ENCODE measurements at places on chromosomes 4 and X.
A peak's percentile ranks its signal among the peaks of the same experiment; 100 is the strongest.

- DNase-seq: no peak
These were observed 50.0 kb downstream of the KDM6A start for GRCh38 chrX:44922980-44923379.

DNA sequence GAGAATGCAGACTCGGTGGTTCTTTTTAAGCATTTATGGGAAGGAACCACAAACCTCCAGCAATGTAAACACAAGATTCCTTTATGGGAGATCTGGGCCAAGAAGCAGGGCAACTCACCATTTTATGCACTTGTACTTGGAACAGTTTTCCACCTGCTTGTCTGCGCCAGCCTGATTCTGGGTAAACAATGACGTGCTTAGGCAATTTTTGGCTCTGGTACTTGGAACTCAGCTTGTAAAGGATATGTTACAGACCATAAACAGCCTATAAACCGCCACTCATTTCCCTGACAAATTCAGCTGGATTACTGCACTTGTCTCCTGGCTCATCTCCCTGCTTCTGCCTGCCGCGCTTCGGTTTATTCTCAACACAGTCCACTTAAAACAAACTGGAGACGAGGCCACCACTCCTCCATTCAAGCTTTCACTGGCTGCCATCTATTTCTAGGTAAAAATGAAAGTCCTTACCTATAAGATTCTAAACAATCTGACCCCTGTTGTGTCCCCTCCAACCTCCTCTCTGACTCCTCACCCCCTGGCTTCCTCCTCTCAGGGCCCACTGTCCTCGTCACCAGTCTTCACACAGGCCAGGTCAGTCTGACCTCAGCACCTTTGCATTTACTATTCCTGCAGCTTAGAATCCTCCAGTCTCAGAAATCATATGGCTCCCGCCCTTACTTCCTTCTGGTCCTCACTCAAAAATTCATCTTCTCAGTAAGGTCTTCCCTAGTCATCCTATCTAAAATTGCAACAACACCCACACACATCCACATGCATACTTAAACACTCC, 205.9 kb upstream of the GALNT7 start:
- no peak for DNase-seq

GRCh38 chr4:180900781-180901180, 1342.4 kb upstream of the TENM3 start:
- DNase-seq: no peak

GRCh38 chrX:19729761-19730160, 157.6 kb downstream of the SH3KBP1 start:
- DNase-seq: no peak

DNA sequence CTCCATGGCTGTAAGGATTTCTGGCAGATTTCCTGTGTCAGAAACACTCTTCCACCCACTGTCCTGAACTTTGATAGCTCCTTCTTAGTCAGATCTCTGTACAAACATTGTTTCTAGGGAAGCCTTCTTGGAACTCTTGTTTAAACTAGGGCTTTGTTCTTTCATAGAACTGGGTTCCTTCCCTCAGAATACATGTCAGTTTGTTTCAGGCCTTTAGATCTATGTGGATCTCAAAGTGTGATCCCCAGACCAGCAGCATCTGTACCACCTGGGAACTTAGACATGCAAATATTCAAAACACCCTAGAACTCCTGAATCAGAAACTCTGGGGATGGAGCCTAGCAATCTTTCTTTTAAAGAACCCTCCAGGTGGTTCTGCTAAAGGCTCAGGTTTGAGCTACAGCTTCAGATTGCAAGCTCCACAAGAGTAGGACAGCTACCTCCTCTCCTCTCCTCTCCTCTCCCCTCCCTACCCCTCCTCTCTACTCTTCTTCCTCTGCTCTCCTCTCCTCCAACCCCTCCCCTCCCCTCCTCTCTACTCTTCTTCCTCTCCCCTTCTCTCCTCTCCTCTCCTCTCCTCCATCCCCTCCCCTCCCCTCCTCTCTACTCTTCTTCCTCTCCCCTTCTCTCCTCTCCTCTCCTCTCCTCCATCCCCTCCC, 12.7 kb downstream of the RASSF6 start:
- no peak for DNase-seq

DNA sequence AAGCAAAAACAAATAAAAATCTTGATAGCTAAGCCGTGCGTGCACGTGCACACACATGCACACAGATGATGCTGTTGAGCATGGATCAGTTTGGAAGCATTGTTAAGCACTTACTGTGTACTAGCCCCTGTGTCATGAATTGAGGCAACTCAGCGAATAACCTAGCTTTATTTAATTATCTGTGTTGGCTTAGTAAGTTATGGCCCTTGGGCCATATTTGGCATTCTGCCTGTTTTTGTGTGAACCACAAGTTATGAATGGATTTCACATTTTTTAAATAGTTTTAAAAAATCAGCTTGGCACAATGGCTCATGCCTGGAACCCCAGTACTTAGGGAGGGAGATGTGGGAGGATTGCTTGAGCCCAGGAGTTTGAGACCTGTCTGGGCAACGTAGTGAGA, 113.6 kb upstream of the CBLL2 start:
- DNase-seq: no peak

DNA sequence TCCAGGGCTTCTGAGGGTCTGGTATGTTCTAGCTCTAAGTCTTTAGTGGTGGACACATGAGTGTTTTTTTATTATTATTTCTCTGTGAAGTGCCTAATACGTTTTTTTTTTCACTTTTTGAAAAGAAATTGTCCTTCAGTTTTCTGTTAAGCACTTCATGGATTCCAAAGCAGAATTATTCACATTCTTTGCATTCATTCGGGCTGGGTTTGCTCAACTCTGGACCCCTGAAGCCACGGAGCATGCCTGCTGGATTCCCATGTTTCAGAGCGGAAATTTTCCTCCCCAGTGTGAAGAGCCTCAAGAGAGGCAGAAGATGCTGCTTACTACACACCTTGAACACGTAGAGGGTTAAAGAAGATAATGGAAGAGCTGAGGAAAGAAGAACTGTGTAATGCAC, 107.5 kb downstream of the EGF start:
- DNase-seq: no peak

- DNase-seq: peak; percentile 32
These were observed 23.9 kb downstream of the DCUN1D4 start for GRCh38 chr4:51866835-51867234.

DNA sequence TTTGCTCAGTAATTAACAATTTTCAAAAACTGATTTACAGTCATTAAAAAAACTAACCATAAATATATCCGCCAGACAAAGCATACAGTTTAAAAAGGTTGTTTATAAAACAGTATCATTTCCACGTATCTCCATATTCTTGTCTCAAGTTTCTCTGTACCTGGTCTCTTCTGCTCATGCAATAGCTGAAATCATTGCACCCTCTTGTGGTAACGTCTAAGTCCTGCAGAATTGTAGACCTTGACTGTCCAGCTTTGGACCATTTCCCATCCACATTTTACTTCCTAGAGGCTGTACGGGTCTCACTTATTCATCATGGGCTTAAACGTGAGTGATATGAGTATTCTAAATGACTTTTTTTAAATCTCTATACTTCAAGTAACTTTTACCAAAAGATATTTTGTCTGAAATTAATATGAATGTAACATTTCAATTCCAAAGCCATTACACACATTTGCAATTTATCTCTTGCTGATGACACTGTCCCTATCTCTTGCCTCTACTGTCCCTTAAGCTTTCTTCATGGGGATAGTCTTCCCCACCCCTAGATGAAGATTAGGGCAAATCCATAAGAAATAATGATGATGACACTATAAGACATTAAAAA, 118.5 kb downstream of the BTC start:
- no peak for DNase-seq

- DNase-seq: no peak
These were observed 20.4 kb downstream of the USP46 start for GRCh38 chr4:52638717-52639116.

GRCh38 chr4:141290771-141291170, 70.1 kb downstream of the ZNF330 start:
- DNase-seq: no peak

DNA sequence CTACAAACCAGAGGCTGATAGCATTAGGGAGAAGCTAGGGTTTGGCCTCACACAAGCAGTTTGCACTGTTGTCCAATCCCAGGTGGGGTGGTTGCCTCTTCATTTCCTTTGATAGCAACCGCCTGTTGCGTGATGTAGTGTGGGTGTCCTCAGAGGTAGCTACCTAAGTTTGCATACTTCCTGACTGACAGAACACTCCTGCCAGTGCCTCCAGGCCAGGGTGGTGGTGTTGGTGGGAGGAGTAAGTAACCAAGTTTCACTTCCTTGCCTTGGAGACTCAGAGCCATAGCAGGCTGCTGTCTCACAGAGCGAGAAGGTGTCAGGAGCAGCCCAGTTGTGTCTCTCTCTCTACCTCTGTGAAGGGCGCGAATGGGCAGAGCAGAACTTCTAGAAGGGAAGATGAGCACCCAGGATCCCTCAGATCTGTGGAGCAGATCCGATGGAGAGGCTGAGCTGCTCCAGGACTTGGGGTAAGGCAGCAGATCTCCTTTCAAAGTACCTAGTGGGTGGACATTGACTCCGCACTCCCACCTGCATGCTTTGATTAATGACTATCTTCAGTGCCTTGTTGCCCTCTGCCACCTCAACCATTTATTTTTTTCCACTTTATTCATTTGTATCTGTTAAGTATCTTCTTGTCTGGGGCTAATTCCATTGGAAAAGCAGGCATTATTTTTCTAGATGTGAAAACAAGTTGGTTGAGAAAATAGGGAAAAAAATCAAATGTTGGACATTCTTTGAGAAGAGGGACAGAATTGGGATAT, at the start of gene DAPP1:
Gene DAPP1, plus strand, starts transcription at position 283 of the 764 bp plus-strand sequence. Its CDS starts 87 bp downstream, at position 370.
- DNase-seq: peak; percentile 13

- DNase-seq: no peak
These were observed 174.0 kb downstream of the SOWAHB start for GRCh38 chr4:76723924-76724323.

DNA sequence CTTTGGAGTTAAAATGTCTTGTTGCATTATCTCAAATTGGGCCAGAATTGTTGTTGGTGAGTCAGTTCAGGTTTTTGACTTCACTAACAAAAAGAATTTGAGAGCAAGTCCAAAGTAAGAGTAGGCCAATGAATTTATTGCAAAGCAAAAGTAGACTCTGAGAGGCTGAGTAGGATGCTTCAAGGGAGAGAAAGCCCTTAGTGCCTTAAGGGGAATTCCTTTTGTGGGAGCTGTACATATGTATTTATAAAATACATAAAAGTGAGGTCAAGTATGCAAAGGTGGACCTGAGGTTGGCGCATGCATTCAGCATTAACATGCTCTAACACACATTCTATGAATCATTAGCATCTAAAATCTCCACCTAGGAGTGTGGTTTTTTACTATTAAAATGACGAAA, 565.4 kb downstream of the GRXCR1 start:
- no peak for DNase-seq

GRCh38 chrX:2360731-2361130, 140.0 kb downstream of the DHRSX start:
- no peak for DNase-seq

DNA sequence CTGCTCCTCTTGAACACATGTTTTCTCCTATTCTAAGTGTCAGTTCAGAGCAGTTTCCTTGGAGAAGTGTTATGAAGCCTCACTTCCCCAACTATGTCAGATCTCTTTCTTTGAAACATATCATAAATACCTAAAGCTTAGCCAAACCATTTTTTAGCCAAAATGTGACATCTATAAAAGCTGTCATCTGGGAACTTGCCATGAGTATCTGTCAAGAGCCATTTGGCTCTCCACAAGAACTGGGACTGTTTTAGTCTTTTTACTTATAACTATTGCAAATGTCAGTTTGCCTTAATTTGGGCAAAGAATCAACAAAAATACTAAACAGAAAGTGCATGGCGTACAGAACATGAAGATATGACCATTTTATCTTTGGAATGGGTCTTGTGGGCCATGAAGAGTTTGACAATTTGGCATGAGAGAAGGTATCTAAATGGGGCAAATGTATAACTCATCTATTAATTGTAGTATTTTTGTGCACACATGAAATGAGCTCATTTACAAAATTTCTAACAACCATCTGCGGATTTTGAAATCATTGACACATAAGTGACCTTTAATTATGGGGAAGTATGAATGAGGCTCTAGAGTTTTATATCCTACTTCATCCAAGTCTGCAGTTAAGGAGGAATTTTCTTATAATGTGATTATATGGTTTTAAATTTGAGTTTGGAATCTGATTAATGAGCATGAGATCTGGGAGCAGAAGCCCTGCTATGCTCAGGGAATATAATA, 129.1 kb upstream of the PACRGL start:
- no peak for DNase-seq

DNA sequence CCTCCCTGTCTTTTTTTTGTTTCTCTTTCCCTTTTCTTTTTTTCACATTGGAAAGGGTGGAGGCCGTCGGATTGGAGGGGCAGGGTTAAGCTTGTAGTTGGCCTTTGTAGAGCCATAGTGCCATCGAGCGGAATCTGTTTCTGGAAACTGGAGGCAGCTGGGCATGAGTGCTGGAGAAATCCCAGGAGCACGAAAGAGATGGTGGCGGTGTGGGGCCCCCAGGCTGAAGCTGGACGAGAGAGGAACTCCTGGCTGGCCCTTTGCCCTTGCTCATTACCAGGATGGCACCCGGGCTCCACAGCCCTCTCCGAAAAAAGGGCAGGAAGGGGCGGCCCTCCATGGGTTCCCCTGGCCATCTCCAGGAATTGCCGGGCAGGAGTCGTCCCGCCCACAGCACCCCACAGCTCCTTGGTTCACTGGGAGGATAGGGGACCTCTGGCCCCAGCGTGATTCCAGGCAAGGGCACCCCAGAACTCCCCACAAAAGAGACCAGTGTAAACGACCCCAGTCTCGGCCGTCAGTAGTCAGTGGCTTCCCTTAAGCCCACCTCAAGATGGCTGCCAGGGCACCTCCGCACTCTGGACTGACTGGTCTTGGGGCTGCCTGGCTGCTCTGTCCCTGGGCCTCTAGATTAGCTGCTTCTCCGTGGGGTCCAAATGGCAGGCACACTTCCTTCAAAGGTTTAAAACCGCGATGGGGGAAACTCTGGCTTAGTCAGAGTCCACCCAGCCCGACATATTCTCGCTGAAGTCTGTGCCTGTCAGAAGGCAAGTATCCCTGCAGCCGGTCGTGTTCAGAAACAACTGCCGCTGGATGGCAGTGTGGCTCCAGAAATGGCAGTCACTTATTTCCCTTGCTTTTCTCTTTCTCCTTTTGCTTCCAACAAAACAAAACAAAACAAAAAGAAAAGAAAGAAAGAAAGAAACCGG, 74.1 kb downstream of the NBDY start:
- peak; percentile 92 for DNase-seq

- DNase-seq: no peak
These were observed 43.2 kb downstream of the SLC9A6 start for GRCh38 chrX:136028383-136028984.

DNA sequence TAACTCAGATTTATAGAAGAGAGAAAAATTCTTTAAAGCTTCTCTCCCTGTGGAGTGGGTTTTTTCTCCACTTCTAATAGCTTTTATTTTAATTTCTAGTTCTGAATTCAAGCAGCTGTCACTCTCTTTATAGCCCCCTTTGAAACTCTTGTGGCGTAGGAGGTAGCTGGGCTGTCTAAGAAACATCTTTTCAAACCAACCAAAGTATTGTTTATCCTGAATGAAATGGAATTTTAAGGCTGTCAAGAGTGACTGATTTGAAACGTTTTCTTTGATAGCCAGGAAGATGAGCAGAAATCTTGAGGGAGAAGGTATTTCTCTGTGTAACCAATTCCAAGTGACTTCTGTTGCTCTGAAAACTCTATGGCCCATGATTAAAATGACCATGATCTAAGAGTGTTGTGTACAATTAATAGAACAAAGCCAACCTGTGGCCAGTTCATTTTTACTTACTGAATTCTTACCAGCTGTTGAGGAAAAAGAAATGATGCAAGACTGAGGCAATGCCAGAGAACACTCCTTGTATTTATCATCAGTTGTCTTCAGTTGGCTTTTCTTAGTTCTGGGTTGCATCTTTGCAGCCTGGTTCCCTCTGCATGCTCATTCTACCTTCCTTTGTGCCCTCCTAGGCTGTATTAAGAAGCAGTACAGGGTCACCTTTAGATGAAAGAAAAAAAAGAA, 298.4 kb downstream of the ARHGAP10 start:
- DNase-seq: no peak

All from hippocampal formation (tissue), 2 donors.